ENCODE measurements at places on chromosomes 1 and 21.

DNA sequence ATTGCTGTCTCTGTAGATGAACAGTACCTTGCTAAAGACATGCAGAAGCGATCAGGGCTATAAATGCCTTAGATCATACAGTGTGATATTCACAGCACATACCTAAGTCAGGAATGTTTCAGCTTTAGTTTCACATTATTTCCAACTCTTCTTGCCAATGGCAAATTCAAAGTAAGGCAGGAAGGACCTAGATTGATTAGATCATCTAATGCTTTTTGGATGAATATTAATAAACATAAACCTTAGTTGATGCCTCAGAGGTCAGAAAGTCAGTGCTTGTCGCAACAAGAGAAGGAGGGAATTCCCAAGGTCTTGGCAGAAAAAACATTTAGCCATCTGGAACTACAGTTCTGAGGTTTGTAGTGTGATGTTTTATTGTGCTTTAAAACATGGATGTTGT, 122.3 kb downstream of the TNFSF18 start:
- peak; percentile 84 for DNase-seq

DNA sequence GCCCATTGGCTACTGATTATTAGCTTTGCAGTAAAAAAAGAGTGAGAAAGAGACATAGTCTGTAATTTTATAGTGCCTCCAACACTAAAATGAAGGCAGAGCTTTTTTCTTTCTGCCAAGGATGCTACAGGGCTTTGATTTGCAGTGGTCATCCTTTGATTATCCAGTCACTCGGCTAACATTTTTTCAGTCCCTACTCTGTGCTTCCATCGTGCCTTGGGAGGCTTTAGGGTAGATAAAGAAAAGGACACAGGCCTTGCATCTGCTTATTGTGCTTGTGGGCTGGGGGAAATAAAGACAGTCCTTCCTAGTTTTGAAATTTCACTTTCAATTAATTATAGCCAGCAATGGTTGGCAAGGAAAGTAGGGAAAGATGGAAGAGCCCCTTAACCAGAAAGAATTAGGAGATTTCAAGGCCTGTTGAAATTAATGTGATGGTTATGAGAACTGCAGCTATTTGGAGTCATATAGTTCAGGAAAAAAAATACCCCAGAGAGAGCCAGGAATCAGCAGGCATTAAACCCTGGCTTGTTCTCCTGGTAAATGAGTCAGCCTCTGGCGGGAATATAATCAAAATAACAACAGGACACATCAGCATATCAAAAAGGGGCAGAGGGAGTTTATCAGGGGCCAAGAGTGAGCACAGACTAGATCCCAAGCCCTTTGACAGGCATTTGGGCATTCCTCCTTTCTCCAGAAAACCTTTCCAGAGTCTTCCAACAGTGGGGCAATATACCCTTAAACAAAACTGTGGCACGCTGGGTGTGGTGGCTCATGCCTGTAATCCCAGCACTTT, 27.4 kb downstream of the CACHD1 start:
- DNase-seq = no peak

DNA sequence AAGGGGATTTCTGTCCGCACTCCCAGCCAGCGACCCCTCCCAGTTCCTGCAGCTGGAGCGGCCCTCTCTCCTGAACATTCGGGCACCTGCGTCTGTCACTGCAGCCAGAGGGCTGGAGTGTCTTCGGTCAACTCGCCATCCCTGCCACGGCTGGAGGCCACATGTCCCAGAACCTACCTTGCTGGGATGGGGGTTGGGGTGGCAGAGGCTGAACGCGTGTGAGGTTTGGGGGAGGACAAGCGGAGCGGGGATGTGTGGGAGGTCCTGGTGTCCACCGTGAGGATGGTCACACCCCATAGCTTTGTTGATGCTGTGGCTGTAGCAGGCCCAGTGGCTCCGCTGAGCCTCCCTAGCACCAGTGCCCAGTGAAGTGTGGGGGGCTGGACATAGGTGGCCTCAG, 14.8 kb upstream of the C1orf174 start:
- no peak for DNase-seq

DNA sequence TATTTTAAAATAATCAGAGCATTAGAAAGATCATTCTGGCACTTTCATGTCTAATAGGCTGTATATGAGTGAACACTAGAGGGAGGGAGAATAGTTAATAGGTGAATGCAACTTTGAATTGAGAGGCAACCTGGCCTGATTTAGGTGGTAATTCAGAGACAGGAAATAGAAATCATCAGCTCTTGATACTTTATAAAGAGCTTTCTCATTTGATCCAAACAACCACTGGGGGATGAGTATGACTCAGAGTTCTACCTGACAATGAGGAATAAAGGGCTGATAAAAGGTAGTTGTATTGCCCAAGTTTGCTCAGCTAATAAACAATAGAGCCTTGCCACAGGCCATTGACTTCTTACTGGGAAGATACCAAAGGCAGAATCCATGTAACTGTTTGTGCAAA, 5.2 kb upstream of the FAM89A start:
- peak; percentile 48 for DNase-seq

Measured in epithelial cell of esophagus (primary cell).